ENCODE measurements at places on chromosomes 12 and 14. TPM values are rescaled to one million over a fixed set of nuclear protein-coding genes. Genes with fewer than 3 reads are reported as not detected.

PLBD1 gene
- total RNA-seq = 24.0 TPM

HSPA2 gene
- total RNA-seq = 11.0 TPM

SLC38A1 gene
- total RNA-seq = 63.2 TPM

BEGAIN gene
- total RNA-seq = 1.0 TPM

DCP1B gene
- total RNA-seq = 3.7 TPM

IL23A gene
- total RNA-seq = not detected

RD3L gene
- not detected for total RNA-seq

OR4E1 gene
- total RNA-seq = not detected

C14orf39 gene
- 2.1 TPM for total RNA-seq

INHBC gene
- not detected for total RNA-seq

TRPV4 gene
- 0.52 TPM for total RNA-seq

SOCS2 gene
- total RNA-seq = 13.6 TPM

CIDEB gene
- total RNA-seq = 4.7 TPM

CD69 gene
- total RNA-seq = 8.4 TPM

CYP46A1 gene
- total RNA-seq = 2.1 TPM

HELB gene
- total RNA-seq = 2.6 TPM

LRR1 gene
- 8.4 TPM for total RNA-seq

ACRBP gene
- 1.0 TPM for total RNA-seq

TAS2R46 gene
- total RNA-seq = 3.1 TPM
